DMS79 treated with DMSO at 0.1 percent for 48 hours (cell line): ENCODE measurements at places on chromosomes 11 and 22.

GRCh38 chr22:34847072-34847471 lies 218.9 kb upstream of the ISX start:
- no peak for DNase-seq

GRCh38 chr11:46333394-46333947 lies 13.8 kb upstream of the DGKZ start:
- DNase-seq: peak; percentile 65

DNA sequence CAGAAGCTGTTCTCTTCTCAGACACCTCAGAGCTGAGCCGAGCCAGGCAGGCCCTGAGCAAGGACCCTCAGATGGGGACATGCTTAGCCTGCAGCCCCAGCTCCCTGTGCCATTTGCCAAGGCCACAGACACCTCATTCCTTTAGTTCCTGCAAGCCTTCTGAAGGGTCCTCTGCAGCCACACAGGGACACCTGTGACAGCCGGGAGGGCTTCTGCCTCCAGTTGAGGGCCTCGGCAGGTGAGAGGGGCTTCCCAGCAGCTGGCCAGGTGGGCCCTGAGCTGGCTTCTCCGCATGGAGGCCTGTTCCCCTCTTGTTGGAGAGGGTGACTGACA lies 18.2 kb downstream of the INCENP start:
- DNase-seq: no peak

- no peak for DNase-seq
Observed at GRCh38 chr11:128375961-128376360, 211.4 kb downstream of the ETS1 start.

GRCh38 chr22:47122441-47123000 lies 360.1 kb downstream of the TBC1D22A start:
- DNase-seq: no peak

- no peak for DNase-seq
Observed at GRCh38 chr11:128551611-128552335, 35.6 kb downstream of the ETS1 start.

DNA sequence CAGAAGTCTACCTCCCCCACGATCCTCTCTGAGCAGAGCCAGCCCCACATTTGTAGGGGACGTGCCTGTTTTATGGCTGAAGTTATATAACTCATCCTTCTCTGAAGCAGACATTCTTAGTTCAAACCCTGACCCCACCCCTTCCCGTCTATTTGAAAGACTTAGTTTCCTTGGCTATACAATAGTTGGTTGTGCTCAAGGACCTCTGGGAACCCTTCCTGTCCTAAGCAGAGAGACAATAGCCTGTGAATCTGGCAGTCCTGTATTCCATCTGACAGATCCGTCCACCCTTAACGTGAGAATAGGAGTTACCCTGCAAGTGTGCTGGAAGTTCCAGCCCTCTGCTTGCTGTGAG lies 75.2 kb downstream of the MN1 start:
- DNase-seq: peak; percentile 24

- no peak for DNase-seq
Observed at GRCh38 chr11:63922673-63923192, 5.8 kb upstream of the RCOR2 start.

- DNase-seq: no peak
Observed at GRCh38 chr11:61315260-61315659, 17.6 kb downstream of the DDB1 start.

GRCh38 chr11:8290081-8290810 lies 26.6 kb upstream of the LMO1 start:
- peak; percentile 77 for DNase-seq

DNA sequence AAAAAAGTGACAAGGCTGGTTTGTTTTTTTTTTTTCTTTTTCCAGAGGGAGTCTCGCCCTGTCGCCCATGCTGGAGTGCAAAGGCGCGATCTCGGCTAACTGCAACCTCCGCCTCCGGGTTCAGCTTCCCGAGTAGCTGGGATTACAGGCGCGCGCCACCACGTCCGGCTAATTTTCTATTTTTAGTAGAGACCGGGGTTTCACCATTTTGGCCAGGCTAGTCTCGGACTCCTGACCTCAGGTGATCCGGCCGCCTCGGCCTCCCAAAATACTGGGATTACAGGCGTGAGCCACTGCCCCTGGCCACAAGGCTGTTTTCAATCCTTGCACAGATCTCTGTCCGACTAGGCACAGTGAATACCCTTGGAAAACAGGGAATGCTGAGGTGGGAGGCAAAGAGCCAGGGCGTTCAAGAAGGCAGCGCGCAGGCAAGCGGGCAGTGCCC lies 566 bp downstream of the ATP6V1E1 start:
- no peak for DNase-seq

- DNase-seq: peak; percentile 71
Observed at GRCh38 chr11:36273110-36273509, 16.1 kb downstream of the COMMD9 start.

DNA sequence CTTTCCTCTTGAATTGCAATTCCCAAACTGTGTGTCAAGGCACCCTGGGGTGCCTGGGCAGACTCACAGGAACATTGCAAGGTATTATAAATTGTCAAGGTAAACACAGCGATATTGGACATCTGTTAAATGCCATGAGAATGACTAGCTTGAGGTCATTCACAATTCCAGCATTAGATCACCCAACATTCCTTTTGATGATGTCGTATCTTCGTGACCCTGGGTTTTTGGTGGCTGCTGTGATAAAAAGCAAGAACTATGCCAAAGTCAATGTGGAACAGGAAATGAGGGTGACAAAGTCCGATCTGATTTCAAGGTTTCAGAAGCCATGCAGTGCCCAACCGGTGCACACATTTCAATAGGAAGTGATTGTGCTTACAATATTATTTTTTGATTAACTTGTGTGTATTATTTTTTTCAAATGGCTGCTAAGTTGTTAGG lies 458.4 kb downstream of the MIAT start:
- no peak for DNase-seq

DNA sequence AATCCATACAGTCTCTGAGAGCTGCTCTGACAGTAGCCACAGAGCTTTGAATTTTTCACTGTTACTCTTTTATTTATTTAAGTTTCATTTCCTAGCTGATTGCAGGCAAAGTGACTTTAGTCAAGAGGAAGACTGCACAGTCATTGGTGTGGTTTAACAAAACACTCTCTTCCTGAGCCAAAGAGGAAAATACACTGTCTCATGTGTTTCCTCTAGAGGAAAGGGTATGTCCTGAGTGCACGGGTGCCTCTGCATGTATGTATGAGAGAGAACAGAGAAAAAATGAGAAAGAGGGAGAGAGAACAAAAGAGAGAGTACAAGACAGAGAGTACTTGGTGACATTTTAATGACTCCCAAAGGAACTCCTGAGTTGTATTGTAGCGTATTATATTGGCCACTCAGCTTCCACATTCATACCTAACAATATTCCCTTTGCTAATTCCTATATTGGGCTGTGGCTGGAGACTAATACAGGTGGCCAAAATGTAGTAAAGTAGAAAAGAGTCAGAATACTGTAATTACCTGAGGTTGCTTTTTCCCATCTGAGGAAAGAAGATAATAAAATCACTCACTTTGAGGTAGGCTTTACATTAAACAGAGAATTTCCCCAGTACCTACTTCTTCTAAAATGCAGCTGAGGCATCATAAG lies at the start of gene OR4D9:
Gene OR4D9 (plus strand): TSS at position 599 of the 649 bp plus-strand sequence. CDS start 3,374 bp downstream, outside the sequence.
- DNase-seq: no peak

DNA sequence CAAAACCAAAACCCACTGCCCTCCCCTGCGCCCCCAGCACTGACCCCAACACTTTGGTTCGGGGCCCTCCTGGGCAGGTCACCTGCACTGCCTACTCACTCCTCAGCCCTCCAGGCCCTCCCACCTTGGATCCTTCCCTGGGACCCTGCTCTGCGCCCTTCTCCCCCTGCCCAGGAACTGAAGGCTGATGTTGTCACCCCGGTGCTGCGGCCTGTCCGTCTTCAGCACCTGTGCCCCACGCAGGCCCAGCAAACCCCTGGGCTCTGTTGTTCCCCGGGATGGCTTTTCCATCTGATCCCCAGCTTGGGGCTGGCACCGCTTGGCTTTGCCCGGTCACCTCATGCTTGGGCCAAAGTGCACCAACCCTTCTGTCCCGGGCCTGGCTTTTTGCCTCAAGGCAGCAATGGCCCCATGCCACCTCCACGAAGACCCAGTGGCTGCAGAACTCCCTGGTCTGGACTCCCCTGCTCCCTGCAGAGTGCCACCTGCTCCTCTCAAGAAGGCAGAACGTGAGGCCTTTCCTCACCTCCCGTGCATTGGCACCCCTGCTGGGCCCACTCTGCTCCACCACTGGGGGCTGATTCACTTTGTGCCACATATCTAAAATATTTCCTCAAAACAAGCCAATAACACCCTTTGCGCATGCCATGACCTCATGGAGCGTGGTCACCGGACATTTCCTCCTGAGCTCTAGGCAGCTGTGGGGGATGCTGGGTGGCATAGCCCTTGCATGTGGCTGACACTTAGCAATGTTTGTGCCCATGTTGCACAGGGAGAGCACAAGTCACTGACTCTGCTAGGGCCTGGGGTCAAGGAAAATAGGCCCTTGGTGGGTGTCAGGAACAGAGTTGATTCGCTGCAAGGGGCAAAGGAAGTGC lies 8.8 kb downstream of the PPM1F start:
- DNase-seq: no peak

- no peak for DNase-seq
Observed at GRCh38 chr11:107996006-107996776, 12.5 kb upstream of the CUL5 start.

- peak; percentile 67 for DNase-seq
Observed at GRCh38 chr11:8263109-8263768, 439 bp downstream of the LMO1 start.

DNA sequence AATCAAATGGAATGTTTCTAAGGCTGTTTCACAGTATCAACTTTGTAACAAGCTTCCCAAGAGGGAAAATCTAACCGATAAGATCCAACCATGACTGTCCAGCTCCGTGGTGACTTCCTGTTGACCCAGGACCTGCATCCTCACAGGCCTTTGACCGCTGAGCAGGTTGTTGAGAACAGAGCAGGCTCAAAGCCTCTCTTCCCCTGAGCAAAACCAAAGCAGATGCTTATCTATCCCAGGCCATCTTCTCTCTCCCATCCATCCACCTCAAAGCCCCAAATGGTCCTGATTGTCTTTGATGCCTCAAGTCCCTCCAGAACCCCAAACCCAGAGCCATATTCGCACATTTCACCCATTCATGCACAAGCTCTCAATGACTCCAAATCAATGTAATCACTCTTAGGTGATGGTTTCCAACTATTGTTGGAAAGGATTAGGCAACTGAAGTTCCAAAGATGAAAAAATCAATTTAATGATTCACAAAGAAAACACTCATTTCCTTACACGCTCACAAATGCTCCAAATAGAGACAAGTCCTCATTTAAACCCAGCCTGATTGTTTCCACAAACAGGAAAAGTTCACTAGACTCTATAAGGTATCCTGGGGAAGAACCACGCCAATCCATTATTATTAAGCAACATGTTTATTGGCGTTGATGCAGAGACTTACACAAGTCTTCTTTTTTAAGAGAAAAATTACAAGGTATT lies 48.7 kb downstream of the C11orf58 start:
- no peak for DNase-seq

DNA sequence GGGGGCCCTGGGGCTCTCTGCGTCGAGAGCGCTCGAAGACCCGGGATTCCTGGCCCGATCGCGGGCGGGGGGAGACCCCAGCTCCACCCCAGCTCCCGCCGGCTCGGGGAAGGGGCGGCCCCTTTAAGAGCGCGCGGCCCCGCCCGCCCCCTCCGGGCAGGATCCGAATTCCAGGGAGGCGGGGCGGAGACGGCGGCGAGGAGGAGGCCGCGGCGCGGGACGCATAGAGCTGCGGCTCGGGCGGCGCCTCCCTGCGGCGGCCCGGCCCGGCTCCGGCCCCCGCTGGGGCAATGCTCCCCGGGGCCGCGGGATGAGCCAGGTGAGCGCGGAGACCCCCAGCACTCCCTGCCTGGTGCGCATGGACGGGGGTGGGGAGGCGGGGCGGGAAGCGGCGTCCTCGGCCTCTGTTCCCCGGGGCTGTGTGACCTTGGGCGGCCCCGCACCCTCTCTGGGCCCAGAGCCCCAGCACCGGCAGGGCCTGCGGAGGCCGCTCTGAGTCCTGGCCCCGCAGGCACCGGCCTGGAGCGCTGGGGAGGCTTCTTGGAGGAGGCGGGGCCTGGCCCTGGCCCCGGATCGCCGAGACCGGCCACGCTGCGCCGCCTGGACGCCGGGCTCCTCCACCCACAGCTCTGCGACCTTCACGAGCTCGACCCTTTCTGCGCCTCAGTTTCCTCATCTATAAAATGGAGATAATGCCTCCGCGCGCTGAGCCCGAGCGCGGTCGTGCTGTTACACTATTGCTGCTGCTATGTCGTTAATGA lies 565 bp downstream of the GAS2L1 start:
- peak; percentile 6 for DNase-seq

DNA sequence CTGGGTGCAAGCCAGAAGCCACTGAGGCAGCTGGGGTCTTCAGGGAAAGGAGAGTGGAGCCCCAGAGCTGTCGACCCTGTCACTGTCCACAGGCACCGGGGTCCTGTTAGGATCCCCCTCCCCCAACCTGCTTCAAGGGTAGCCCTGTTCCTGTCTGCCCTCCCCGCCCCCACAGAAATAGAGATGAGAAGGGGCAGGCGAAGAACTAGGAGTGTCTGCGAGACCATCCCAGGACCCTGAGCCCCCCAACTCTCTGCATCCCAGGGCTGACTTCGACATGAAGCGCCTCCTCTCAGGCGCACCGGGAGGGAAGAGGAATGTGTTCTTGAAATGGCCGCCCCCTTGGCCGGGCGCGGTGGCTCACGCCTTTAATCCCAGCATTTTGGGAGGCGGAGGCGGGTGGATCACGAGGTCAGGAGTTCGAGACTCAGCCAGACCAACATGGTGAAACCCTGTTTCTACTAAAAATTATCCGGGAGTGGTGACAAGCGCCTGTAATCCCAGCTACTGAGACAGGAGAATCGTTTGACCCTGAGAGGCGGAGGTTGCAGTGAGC lies 607 bp upstream of the ZNF70 start:
- DNase-seq: peak; percentile 26

DNA sequence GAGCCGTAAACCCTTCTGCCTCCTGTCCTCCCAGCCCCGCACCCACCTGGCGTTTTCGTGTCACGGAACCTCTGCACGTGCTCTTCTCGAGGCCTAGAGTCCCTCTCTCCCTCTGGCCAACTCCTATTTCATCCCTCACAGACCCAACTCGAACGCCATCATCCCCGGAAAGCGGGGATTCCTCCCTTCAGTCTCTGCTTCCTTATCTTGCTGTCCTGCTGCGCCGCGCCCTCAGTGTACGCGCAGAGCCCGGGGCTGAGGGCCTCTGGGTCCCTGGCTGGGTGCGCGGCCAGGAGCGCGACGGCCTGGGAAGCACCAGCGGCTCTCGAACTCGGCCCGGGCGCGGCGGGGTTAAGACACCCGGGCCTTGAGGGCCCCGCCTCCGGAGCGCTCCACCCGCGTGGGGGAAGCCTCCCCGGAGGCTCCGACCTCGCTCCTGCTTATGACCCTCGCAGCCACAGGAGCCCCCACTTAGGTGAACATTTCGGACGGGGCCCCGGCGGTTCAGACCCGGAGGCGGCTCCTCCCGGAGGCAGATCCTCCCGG lies 398 bp upstream of the ATG16L2 start:
- DNase-seq: peak; percentile 90

- DNase-seq: no peak
Observed at GRCh38 chr11:62706850-62707247, 375 bp downstream of the BSCL2 start.

- peak; percentile 85 for DNase-seq
Observed at GRCh38 chr11:134026655-134027343, 42.1 kb upstream of the JAM3 start.
